ENCODE measurements at places on chromosomes 16 and 17.

DNA sequence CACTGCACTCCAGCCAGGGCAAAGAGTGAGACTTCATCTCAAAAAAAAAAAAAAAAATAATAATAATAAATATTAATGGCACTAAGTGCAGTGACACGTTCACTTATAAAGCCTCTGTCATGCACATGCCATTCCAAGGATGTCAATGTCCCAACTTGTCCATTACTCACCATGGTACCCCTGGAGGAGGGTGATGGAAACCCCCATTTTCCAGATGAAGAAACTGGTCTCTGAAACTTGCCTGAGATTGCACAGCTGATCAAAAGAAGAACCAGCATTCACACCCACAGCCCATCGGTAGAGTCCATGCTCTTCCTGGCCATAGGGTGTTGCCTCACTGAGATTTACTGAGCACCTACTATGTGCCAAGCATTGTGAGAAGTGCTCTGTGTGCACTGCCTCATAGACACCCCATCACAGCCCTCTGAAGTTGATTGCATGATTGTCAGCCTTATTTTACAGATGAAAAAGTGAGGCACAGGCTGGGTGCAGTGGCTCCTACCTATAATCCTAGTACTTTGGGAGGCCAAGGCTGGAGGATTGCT lies 123.7 kb downstream of the ABCC1 start:
- no peaks in the 10 kb centered on the region for H3K27me3 ChIP-seq
- H3K36me3 ChIP-seq, result peaks cover 48% of the 10 kb centered on the region
- H3K4me3 ChIP-seq, result no peak overlapping the region
- no peak overlapping the region for H3K27ac ChIP-seq
- H3K4me1 ChIP-seq, result peaks cover 21% of the 10 kb centered on the region

GRCh38 chr17:82231312-82231561 lies 2.4 kb downstream of the SLC16A3 start:
- H3K4me3 ChIP-seq, result peak overlapping the region; percentile 73
- peaks cover 42% of the 10 kb centered on the region for H3K4me1 ChIP-seq
- H3K27me3 ChIP-seq, result no peaks in the 10 kb centered on the region
- no peak for DNase-seq

GRCh38 chr17:77087650-77088454 lies 52.9 kb upstream of the SEC14L1 start:
- peaks cover 34% of the 10 kb centered on the region for H3K4me1 ChIP-seq
- peaks cover 26% of the 10 kb centered on the region for H3K36me3 ChIP-seq
- H3K27me3 ChIP-seq, result no peaks in the 10 kb centered on the region
- H3K4me3 ChIP-seq, result peak overlapping the region; percentile 68

DNA sequence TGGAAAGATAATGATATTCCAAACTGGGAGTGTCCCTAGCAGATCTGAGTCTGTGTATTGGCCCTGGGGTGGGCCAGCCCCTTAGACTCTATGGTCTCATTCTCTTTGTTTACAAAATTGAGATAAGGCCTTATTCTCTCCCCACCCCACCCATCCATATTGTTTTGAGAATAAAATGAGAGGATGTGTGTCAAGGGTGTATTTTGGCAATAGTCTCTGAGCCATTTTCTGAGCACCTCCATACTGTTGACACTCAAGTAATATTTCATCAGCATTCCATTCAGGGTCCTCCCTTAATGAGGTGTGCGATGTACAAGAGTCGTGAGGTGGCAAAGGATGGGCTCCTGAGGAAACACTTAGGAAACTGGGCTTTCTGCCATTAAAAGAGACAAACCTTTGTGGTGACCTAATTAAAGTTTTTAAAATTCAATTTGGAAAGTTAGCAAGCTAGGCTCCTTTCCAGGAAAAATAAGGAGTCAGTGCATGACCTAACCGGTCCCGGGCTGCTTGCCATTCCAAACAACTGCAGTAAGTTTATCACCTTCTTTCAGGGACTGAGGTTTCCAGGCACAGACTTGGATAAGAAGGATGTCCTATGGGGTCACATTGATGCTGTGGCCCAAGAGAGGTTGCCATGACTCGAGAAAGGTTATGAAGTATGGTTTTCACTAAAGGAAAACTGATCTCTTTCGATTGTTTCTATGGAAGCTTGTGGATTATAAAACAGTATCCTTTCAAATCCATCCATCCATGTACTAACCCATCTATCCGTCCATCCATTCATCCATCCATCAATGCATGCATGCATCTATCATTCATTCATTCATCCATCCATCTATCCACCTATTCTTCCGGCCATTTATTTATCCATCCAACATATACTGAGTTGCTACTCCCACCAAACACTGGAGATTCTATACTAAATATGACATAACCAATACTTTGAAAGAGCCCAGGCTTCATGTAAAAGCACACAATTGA lies 443.3 kb downstream of the UTP18 start:
- H3K27me3 ChIP-seq, result no peaks in the 10 kb centered on the region
- H3K36me3 ChIP-seq, result no peaks in the 10 kb centered on the region
- no peak overlapping the region for H3K4me3 ChIP-seq

GRCh38 chr17:80632046-80632581 lies 87.5 kb downstream of the RPTOR start:
- peaks cover 3% of the 10 kb centered on the region for H3K4me1 ChIP-seq
- no peak overlapping the region for H3K27ac ChIP-seq
- H3K4me3 ChIP-seq, result no peak overlapping the region
- H3K27me3 ChIP-seq, result no peaks in the 10 kb centered on the region
- no peaks in the 10 kb centered on the region for H3K36me3 ChIP-seq

DNA sequence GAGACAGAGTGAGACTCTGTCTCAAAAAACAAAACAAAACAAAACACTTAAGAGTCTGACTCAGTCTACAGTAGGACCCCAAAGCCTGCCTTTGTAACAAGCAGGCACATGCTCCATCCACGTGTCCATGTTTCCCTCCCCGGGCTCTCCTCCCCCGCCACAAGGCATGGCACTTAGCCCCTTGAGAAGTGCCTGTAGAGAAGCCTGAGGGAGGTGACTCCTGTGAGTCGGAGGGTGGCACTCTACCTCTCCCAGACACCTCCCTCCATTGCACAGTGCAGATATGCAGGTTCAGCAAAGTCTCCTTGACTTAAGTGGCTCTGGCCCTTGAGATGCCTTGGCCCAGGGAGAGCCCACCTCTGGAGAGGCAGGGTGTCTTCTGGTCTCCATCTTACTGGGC lies 6.8 kb downstream of the FHOD1 start:
- DNase-seq, result peak; percentile 87
- H3K27ac ChIP-seq, result peak overlapping the region; percentile 83
- peaks cover 62% of the 10 kb centered on the region for H3K4me1 ChIP-seq

DNA sequence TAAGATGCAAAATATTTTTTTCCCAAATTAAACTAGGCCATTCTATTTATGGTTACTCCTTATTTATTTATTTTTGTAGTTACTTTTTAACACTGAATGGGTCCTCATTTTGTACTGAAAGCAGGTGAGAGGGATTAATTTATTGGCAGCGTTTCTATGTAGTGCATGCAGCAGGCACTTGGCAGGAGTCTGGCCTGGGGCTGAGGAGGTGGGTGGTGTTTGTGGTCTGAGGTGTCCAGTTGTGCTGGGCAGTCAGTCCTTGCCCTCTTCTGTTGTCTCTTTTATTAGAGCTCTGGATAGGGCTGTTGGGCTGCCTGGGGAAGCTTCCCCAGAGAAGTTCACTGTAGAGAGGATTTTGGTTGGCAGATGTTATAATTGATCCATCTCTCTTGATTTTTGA lies 12.7 kb downstream of the SEC14L1 start:
- H3K4me3 ChIP-seq, result no peak overlapping the region
- no peaks in the 10 kb centered on the region for H3K27me3 ChIP-seq
- no peak for DNase-seq

- peaks cover 58% of the 10 kb centered on the region for H3K4me1 ChIP-seq
- peaks cover 48% of the 10 kb centered on the region for H3K36me3 ChIP-seq
- no peak for DNase-seq
- no peaks in the 10 kb centered on the region for H3K27me3 ChIP-seq
Measured at GRCh38 chr16:89561142-89561883, 831 bp downstream of the RPL13 start.

All from upper lobe of right lung (tissue), 1 donor.